ENCODE measurements at places on chromosomes 12 and 14.
A peak's percentile ranks its signal among the peaks of the same experiment; 100 is the strongest.

DNA sequence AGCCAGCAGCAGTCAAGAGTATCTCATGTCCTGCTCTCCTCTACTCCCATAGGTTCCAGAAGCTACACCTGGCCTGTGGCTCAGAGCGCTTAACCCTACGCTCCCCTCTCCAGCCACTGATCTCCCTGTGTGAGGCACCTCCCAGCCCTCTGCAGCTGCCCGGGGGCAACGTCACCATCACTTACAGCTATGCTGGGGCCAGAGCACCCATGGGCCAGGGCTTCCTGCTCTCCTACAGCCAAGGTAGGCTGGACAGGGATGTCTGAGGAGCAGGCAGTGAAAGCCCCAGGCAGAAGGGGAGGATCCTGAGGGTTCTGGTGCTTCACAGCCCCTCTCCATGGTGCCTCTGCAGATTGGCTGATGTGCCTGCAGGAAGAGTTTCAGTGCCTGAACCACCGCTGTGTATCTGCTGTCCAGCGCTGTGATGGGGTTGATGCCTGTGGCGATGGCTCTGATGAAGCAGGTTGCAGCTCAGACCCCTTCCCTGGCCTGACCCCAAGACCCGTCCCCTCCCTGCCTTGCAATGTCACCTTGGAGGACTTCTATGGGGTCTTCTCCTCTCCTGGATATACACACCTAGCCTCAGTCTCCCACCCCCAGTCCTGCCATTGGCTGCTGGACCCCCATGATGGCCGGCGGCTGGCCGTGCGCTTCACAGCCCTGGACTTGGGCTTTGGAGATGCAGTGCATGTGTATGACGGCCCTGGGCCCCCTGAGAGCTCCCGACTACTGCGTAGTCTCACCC lies 3.6 kb downstream of the LRP10 start:
- DNase-seq, result no peak

- DNase-seq, result no peak
These were observed 300.1 kb downstream of the C12orf50 start for GRCh38 chr12:87728931-87729593.

DNA sequence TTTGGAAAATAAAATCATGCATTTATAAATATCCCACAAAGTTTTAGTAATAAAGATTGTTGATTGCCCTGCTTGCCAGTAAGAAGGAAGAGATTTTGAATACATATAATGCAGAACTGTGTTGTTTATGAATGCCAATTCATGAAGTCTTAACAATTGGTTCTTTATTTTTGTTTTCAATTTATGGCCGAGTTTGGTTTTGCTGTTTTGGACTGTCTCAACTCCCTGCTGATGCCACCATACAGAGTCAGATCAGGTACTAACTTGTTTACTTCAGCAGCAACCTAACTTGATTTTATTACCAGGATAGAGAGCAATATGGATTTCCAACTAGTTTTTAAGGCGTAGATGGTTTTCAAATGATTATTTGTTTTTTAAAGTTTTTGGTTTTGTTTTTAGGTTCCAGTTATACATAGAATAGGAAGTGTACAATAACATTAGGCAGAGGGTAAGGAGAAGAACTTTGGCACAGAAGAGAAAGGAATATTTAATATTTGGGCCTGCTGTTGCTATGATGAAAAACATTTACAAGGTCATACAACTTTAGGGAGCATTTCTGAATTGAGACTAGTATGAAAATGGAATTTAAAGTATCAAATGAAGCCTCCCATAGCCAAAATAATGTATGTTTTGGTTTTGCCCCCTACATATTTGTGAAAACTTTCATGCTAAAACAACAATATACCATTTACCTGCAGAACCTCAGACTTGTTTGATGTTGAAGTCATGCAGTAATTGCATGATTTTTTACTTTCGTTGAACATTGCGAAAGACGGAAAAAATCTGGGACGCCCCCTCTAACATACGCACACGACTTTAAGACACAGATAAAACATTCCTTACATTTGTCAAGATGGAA lies 904 bp upstream of the FAM177A1 start:
- no peak for DNase-seq

DNA sequence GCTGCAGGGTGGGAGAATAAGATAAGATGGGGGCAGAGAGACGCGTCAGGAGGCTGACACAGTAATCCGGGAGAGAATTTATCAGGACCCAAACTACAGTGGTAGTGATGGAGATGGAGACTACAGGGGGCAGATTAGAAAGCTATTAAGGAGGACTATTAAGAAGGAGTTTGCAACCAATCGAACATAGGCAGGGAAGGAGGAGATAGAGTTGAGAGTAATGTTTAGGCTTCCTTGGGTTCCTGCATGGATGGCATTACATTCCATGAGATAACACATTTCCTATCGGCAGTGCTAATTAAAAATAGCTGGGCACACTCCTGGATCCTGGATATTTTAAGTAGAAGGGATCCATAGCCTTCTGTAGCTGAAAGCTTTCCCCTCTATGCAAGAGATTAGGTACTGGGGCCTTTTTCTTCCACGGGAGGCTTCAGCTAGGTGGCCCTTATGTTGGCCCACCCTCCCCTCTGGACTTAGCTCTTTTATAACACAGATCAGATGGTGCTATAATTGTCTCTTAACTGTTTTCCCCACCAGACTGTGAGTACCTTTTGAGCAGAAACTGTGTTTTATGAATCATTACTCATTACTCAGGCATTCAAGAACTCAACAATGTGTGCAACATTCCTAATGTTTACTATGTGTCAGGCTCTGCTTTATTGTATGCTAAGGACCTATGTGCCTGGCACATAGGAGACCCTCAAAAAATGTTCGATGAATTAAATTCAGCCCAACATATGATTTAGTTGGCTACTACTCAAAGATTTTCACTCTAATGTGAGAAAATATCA lies 113.0 kb downstream of the RMST start:
- no peak for DNase-seq

- DNase-seq, result no peak
These were observed 10.1 kb downstream of the PDE6H start for GRCh38 chr12:14982991-14983390.

GRCh38 chr12:113048716-113049127 lies 7.8 kb upstream of the DTX1 start:
- DNase-seq, result peak; percentile 42
